ENCODE measurements at places on chromosomes 1 and 21.

GRCh38 chr1:42081475-42081874 is 71.7 kb upstream of the GUCA2B start:
- no peak for DNase-seq

DNA sequence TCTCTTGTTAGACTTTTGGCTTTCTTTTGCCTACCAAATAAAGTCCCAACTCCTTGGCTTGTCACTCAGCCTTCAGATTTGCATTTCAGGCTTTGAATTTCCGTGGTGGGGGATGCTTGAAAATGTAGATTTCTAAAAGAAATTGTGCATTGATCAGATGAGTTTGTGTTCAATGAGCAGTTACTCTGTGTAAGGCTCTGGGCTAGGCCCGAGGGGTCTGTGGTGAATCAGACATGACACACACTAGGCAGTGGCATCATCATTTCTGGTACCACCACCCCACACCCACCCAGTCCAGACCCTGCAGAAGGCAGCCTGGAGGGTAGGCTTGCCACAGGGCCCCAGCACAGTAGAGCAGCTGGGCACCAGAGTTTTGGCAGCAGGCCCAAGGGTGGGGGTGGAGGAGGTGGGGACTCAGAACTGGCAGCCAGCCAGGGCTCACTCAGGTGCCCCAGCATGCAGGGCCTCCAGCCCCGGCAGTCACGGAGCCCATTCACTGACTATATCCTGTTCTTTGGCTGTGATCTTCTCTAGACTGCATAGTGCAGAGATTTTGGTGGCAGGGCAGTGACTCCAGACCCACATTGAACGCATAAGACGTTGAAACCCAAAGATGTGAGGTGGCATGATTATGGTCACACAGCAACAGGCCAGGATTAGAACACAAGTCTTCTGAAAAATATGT is 97.2 kb upstream of the ARTN start:
- DNase-seq, result no peak

DNA sequence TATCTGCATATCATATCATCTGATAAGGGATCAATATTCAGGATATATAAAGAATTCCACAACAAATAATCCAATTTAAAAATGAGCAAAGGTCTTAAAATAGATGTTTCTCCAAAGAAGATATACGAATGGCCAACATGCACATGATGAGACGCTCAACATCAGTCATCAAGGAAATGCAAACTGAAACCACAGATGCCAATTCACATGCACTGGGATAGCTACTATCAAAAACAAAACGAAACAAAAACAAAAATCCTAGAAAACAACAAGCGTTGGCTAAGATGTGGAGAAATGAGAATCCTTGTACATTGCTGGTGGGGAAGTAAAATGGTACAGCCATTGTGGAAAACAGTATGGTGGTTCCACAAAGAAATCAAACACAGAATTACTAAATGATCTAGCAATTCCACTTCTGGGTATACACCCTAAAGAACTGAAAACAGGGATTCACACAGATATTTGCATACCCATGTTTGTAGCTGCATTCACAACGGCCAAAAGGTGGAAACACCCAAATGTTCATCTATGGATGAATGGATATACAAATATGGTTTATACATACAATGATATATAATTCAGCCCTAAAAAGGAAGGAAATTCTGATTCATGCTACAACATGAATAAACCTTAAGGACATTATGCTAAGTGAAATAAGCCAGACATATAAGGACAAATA is 79.4 kb downstream of the PCSK9 start:
- DNase-seq, result no peak

DNA sequence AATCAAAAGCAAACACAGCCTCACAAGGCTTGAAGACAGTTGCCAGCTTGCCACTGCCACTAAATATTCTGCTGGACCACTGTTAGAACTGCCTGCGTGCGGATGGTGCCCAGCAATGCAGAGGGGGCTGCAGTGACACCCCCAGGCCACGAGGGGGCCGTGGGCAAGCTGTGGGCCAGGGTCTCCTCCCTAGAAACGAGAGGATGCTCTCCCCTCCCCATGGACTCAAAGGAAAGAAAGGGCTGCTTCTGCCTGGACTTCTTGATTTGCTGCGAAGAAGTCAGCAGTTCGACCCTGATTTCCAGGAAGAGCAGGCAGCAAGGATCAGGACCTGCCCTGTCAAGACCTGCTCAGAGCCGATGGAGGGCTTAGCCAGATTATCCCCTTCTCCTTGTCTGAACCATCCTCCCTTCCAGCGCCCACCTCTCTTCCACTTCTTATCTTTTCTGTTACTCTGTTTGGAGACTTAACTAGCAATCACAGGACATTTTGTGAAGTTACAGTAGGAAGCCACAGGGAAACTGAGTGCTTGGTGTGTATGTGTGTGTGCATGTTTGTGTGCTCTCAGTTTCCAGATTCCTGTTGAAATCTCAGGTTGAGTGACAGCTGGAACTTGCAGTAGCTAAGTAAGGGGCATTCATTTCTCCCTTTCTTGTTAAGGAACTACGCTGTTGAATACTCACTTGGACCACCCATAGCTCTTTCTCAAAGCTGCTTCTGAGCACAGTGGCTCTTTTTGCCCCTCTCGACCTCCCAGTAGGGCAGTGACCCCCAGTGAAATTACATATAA is 2.7 kb downstream of the MAN1C1 start:
- DNase-seq, result no peak

DNA sequence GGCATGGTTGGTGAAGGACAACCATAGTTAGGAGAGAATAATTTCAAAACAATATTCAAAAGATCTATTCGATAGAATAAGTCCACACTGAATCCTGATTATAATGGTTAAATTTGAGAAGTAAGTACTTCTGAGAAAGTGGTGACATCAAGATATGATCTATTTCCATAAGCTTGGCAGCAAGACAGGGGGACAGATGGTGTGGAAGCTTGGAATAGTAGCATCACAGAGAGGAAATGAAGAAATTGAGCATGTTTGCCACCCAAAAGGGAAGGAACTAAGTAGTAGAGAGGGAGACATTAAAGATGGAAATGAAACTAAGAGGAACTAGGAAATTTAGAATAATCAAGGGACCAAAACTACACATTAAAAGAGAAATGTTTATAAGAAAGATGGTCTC is 94.5 kb downstream of the OLFM3 start:
- DNase-seq, result no peak

Data from glomerular endothelial cell (primary cell).